ENCODE measurements at places on chromosomes 2 and 18.

DNA sequence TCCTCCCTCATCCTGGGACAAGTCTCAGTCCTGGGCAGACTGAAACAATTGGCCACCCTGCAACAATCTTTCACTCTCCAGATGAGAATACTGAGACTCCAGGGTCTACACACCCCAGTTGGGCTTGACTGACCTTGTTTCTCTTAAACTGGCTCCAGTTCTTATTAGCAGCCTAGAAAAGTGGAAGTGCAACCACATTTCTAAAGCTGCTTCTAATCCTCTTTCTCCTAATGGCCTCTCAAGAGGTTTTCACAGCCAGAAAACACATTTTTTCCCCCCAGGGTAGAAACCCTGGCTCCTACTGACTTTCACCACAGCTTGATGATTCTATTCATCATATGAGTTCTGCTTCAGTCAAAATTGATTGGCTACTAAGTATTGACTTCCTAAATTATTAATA lies 45.8 kb downstream of the SLC4A5 start:
- DNase-seq: no peak

- no peak for DNase-seq
These were observed 67.6 kb upstream of the ZFP36L2 start for GRCh38 chr2:43293744-43294695.

- no peak for DNase-seq
These were observed 125.7 kb downstream of the EIPR1 start for GRCh38 chr2:3251946-3252345.

- DNase-seq: no peak
These were observed 27.2 kb downstream of the CDKL4 start for GRCh38 chr2:39216346-39217191.

GRCh38 chr2:201072201-201072530 lies 365 bp downstream of the NDUFB3 start:
- no peak for DNase-seq

GRCh38 chr18:9094307-9095226 lies 7.9 kb upstream of the NDUFV2 start:
- no peak for DNase-seq

DNA sequence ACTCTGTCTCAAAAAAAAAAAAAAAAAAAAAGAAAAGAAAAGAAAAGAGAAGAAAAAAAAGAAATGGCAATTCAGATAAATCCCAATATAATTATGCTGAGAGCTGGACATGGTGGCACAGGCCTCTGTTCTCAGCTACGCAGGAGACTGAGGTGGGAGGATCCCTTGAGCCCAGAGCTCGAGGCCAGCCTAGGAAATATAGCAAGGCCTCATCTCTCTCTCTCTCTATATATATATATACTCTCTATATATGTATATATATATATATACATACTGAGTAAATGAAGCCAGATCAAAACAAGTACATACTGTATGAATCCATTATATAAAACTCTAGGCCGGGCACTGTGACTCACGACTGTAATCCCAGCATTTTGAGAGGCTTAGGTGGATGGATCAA lies 30.6 kb upstream of the MYCN start:
- no peak for DNase-seq

- no peak for DNase-seq
These were observed 365.3 kb downstream of the SATB2 start for GRCh38 chr2:199092419-199092818.

DNA sequence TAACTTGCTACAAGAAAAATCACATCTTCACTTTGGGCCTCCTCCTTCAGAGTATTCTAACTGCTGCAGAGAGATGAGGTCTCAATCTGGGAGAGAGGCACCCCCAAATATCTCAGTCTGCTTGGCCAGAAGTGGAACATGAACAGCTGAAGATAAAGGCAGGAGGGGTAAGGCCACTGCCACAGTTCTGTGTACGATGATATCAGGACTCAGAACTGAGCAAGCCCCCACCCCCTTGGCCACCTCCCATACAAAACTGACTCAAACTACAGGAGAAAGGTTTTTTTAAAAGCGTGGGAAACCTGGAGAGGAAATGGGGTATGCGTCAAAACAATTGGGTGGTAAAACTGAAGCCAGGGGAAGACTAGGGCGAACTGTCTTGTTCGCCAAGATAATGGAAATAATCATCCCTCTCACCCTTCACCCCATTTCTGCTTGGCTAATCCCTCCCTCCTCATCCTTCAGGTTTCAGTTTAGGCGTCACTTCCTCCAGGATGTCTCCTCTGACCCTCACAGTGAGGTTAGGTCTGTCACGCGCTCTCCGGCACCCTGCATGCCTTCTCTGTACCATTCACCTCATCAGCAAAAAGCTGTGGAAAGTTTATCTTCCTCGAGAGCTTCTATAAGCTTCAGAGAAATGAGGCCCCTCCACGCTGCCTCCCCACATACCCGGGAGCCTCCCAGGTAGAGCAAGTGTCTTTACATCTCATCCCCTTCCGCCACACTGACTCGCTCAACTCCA lies 64.4 kb downstream of the SFXN5 start:
- DNase-seq: no peak
